ENCODE measurements at places on chromosomes 2 and 18.

DNA sequence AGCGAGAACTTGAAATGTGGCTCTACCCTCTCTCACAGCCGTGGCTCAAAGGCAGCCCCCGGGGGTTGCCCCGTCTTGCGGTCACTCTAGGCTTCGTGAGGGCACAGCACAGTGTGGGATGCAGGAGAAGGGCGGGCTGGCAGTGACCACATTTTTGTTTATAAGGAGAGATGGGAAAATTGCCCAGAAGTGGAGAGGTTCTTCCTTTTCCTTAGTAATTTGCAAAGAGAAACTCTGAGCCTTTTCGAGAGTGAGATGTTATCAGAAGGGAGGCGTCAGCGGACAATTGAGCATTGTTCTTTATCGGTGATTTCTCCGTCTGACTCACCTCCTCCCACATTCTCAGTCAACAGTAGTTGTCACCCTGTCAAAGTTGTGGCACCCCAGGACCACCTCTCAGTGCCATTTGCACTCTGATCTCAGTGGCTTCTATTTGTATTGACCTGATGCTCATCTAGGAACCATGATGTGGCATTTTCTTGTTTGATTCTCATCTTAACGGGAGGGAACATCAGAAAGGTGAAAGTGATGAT, 89.6 kb downstream of the ACAA2 start:
- DNase-seq: peak; percentile 36

- DNase-seq: no peak
Measured at GRCh38 chr2:220034426-220035130, 407.1 kb downstream of the SLC4A3 start.

DNA sequence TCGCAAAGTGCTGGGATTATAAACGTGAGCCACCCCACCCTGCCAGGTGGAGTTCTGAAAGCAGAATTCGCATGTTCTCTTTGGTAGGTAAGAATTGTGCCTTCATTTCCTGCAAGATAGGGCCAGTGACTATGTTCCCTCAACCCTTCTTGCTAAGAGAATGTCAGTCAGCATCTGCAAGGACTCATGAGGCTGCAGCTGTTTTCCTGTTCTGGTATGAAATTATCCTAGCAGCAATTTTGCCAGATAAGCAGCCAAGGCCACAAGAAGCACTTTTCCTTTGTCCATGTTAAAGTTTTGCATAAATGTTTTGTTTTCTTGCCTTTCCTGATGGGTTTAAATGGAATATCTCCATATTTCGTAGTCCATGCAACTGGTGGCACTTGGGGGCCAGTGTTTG, 6.8 kb upstream of the ARHGAP28 start:
- no peak for DNase-seq

GRCh38 chr2:33242845-33243244, 233.6 kb upstream of the RASGRP3 start:
- DNase-seq: no peak

DNA sequence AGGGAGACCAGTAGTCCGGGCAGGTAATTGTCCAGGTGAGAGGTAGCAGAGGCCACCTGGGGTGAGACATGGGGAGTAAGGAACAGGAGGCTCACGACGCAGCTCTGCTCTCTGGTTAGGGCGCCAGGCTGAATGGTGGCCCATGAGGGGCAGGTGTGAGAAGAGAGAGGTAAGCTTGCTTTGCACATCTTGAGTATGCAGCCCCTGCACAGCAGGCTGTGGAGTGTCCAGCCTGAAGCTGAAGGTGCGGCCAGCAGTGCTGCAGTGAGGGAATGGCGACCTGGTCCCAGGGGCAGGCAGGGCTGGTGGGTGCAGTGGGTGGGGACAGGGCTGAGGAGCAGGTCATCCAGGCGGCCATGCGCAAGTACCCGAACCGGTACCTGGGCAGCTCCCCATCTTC, 15.7 kb downstream of the PRELID3A start:
- no peak for DNase-seq

DNA sequence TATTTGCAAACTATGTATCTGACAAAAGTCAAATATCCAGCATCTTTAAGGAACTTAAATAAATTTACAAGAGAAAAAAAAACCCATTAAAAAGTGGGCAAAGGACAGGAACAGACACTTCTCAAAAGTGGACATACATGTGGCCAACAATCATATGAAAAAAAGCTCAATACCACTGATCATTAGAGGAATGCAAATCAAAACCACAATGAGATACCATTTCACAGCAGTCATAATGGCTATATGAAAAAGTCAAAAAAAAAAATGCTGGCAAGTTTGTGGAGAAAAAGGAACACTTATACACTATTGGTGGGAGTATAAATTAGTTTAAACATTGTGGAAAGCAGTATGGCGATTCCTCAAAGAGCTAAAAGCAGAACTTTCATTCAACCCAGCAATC, 130.3 kb upstream of the LHCGR start:
- DNase-seq: no peak

DNA sequence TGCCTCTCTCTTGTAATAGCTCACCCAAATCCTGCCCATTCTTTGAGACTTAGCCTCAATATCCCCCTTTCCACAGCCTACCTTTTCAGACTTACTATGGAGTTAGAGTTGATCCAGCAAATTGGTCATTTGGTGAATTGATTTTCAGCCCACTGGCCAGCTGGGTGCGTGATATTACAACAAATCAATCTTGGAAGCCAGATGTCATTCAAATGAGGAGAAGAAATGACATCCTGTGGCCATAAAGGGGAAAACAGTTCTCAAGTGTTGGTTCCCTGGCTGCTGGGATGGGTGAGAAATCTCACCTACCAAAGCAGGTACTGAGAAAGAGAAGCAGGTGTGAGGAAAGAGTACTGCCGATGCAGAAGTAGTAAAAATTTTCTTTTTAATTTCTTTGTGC, 36.7 kb upstream of the FOXI3 start:
- DNase-seq: no peak

Data from stimulated activated CD4-positive, alpha-beta T cell treated with anti-CD3 and anti-CD28 coated beads, Interleukin-15, amount 100 ng/mL, for 24 hours (primary cell).